ENCODE measurements at places on chromosomes 3 and 15.

- DNase-seq, result no peak
These were observed 3.0 kb downstream of the RPL39L start for GRCh38 chr3:187136337-187136736.

- peak; percentile 46 for DNase-seq
These were observed 48.8 kb upstream of the PLXNA1 start for GRCh38 chr3:126934031-126934531.

DNA sequence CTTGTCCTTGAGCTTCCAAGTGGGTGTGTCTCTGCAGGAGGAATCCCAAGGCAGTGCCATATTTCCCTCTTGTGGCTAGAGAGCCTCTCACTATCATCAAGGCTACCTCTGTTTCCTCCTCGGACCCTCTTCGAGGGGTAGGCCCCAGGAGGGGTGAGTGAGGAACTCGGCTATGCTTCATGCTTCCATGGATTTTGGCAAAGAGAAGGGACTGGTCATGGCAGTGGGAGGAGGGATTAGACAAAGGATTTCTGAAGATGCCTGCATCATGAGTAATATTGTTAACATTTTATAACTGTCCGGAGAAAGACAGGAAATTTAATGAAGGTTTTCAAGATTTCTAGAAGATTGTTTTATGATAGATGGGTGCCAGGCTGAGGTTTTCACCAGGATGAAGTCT, 241.5 kb downstream of the CLSTN2 start:
- DNase-seq, result no peak

DNA sequence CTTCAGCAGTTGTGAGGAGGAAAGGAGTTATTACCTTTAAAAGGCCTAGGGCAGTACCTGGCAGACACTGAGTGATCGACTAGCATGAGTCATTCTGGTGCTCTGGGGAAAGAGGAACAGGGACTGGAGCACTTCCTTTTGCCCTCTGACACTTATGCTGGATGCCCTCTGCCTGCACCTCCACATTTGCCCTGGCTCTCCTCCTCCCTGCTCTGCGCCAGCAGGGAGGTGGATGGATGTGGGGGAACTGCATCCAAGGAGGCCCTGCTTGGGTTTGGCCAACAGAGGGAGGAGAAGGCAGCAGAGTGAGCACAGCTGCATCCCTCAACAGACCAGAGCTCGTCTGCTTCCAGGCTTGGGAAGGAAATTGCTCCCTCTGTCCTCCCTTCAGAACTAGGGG, 75.0 kb downstream of the SEMA5B start:
- no peak for DNase-seq

- no peak for DNase-seq
These were observed 128.0 kb upstream of the TPM1 start for GRCh38 chr15:62914461-62915079.

DNA sequence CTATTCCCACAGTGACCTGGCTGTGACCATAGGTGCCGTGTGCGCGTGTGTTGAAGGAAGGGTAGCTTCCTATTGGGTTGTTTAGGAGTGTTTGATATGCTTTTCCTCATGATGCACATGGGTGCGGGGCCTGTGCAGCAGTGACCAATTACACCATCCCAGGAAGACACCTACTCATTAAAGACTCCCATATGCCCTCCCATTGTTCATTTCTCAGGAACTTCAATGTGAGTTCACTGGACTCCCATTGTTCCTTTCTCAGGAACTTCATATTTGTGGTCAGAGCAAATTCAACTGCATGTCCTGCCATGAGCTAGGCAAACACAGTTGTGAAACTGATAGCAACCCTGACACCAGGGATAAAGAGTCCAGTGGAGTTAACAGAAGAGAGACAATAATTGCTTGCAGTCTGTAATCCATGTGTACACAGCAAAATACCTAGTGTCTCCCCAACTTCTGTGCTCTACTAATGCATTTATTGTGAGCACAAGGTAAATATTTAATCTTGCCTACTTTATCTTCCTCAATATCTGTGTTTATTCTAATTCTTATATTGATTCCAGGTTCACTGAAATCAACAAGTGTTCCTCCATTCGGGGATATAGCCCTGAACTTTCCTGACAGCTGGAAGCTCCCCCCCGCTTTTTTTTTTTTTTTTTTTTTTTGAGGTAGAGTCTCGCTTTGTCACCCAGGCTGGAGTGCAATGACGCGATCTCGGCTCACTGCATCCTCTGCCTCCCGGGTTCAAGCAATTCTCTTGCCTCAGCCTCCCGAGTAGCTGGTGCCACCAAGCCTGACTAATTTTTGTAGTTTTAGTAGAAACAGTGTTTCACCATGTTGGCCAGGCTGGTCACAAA, 57.5 kb upstream of the GCNT3 start:
- DNase-seq, result no peak

GRCh38 chr3:185439745-185440466, 58.9 kb downstream of the TMEM41A start:
- DNase-seq, result peak; percentile 49

DNA sequence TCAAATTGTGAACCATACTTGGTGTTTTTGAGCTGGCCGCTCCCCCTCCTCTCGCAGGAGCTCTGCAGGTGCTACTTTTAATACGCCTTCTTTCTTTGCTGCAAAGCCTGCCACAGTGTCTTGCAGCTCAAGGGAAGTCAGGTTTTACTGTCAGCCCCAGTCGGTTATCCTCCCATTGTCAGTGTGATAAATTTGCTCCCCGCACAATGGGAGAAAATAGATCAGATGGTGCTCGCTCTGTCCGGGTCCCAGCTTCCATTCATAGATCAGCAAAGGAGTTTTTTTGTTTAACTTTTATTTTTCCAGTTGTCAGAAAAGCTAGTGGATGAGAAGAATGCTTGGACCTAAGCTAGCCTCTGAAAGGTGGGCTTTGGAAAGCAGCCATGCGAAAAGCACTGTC, 207.7 kb downstream of the RYR3 start:
- DNase-seq, result no peak

- no peak for DNase-seq
These were observed 17.6 kb downstream of the RSL24D1 start for GRCh38 chr15:55179141-55179540.

DNA sequence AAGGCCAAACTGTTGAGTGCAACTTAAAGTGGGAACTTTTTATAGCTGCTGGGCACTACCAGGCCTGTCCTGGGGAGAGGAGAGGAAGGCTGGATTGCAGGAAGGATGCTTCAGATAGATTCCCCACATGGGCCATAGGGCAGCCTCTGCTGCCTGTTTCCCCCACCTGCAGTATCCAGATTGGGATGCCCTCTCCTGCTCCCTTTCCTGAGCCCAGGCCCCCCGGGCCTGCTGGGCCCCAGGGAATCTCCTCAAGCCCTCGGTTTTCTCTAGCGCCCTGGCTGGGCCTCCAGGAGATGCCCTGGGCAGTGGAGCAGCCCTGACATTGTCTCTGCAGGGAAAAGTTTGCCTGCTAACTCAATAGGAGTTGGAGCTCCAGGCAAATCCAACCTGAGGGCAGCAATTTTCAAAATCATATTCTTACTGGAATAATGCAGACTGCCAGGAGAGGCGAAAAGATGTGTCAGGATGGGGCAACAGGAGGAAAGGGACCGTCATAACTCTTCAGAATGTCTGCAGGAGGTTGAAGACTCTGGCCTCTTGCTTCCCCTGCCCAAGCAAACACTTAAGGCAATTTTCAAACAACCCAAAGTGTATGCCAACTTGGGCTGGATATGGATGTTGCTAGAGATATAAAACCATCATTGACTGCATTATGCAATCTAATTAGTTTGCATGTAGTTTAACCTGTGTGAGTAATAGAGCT, 4.4 kb downstream of the NR2F2 start:
- DNase-seq, result no peak

DNA sequence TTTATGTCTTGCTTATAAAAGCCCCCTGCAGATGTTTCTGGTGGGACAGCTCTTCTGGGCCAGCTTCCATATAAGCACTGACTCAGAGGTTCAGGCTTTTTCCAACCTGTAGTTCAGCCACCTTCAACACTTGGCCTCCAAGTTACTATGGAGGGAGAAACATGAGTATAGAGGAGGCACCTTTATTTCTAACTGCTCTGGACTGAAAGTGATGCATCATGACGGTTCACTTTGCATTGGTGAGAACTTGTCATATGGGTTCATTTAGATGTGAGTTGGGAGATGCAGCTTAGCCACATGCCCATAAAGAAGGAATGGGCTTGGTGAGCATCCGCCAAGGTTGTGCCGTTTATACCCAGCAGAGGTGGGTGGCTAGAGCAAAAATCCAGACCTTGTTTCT, 58.8 kb upstream of the CFAP161 start:
- no peak for DNase-seq

GRCh38 chr3:197050511-197050910, 20.9 kb upstream of the MELTF start:
- DNase-seq, result no peak

DNA sequence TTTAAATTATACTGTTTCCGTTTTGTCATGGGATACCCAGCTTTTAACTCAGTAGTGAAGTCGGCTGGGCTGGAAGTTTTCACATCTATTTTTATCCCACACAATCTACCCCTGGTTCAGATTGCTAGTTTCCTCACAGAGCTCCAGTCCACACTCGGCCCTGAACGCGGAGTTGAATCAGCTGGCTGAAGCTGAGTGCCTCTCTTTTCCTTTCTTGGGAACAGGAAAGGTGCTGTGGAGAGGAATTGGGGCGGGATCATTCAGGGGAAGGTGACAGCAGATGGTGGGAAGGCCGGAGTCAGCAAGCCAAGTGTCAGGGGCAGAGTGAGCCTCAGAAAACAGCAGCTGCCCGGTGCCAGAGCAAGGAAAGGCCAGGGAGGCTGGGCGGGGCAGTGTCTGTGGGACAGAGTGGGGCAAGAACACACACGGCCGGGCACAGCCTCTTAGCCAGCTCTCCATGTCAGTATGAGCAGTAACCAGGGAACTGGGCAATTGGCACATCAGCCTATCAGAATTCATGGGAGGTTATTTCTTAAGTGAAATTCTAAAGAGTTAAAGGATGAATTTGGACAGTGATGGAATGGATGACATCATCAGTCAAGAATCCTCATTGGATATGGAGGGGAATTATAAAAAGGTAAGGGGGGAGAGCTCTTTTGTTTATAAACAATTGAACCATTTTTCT, 135.7 kb upstream of the IL12A start:
- DNase-seq, result no peak

DNA sequence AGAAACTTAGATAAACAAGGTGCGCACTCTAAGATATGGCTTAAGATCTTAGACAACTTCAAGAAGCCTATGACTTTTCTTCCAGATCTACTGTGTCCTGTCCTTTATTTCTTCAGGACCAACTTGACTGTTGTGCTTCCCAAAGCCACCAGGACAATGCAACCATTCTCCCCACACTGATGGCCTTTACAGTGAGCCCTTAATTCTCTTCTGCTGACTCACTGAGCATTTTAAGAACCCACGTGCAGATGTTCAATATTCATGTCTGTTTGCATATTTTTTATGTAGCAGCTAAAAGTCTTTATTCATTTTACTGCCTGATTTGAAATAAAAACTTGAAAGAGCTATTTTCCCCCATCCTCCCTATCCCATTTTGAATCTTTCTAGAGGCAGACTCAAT, 103.3 kb upstream of the SLC2A2 start:
- DNase-seq, result no peak

DNA sequence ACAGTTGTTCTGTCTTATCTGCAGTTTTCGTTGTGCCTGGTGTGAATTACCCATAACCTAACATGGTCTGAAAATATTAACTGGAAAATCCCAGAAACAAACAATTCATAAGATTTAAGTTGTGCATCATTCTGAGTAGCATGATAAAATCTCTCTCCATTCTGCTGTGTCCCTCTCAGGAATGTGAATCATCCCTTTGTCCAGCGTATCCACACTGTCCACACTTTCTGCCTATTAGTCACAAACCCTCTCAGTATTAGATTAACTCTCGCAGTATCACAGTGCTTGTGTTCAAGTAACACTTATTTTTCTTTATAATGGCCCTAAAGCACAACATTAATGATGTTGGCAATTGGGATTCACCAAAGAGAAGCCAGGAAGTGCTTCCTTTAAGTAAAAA, 203.2 kb downstream of the CGGBP1 start:
- no peak for DNase-seq

GRCh38 chr3:139934613-139935015, 371 bp upstream of the CLSTN2 start:
- peak; percentile 47 for DNase-seq

DNA sequence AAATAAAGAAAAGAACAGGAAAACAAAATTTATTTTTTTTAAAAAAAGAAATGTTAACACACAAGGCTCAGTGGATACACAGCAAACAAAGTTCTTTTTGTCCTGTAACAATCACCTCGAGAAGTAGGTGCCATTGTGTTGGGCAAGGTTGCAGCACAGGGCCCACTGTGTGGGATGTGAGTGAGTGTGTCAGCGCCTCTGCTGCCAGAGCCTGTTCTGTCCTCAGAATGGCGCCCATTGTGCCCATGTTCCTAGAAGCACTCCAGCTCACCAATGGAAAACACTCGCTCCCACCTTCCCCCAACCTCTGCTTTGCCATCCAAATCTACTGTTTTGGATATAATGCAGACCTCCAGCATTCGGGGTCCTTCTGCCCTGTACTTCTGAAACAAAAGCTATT, 84.9 kb upstream of the CLDN18 start:
- no peak for DNase-seq

- DNase-seq, result no peak
These were observed 28.8 kb downstream of the WHAMM start for GRCh38 chr15:82838096-82838735.

- no peak for DNase-seq
These were observed 298.1 kb downstream of the NSUN3 start for GRCh38 chr3:94360987-94361386.

- DNase-seq, result no peak
These were observed 8.9 kb upstream of the AADACL2 start for GRCh38 chr3:151724576-151725562.

- DNase-seq, result no peak
These were observed 16.0 kb upstream of the GNB5 start for GRCh38 chr15:52207191-52207590.

DNA sequence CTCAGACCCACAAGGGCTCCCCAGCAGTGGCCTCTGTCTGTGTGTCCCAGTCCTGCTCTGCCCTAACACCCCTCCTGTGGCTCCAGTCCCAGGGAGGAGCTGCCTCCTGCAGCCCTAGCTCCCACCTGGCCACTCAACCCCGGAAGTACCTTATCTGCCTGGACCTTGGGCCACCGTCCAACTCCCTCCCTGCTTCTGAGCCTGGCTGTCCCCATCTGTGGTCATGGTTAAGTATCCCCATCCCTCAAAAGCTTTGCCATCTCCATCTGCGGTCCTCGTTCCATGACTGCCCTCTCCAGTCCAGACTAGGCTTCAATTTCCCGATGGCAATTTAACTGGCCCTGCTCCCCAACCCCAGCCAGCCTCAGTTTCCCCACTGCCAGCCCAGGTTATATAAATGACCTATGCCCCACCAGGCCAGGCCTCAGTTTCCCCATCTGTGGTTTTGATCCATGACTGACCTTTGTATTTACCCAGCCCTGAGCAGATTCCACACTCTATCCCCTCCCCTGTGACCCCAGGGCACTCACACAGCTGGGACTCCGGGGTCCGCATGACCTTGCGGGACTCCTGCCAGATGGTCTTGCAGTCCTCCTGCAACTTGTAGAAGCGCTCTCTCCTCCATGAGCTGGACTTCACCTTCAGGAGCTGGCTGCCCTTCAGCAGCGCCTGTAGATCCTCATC, 9.6 kb downstream of the PLCD1 start:
- DNase-seq, result no peak

- no peak for DNase-seq
These were observed 408.0 kb downstream of the MECOM start for GRCh38 chr3:169255511-169255910.
